Chondrocyte (in vitro differentiated cells): ENCODE measurements at places on chromosomes 4 and X. TPM values are rescaled to one million over a fixed set of nuclear protein-coding genes. Genes with fewer than 3 reads are reported as not detected.

The YIPF7 gene
- total RNA-seq = not detected in 3 replicates

The KLF8 gene
- 1.2 to 1.4 TPM (median 1.4 TPM) in 3 replicates for total RNA-seq

The XAGE1A gene
- not detected in 3 replicates for total RNA-seq

The ANXA10 gene
- not detected in 3 replicates for total RNA-seq

The PLP1 gene
- 0.77 to 1.2 TPM (median 1.1 TPM) in 3 replicates for total RNA-seq

The ZMAT1 gene
- 3.4 to 4.7 TPM (median 4.0 TPM) in 3 replicates for total RNA-seq

The CYTL1 gene
- 49.9 to 67.7 TPM (median 67.3 TPM) in 3 replicates for total RNA-seq

The SMIM20 gene
- total RNA-seq = 18.4 to 23.1 TPM (median 19.7 TPM) in 3 replicates
